Kidney tubule cell (primary cell): ENCODE measurements at places on chromosomes 16 and 17.

DNA sequence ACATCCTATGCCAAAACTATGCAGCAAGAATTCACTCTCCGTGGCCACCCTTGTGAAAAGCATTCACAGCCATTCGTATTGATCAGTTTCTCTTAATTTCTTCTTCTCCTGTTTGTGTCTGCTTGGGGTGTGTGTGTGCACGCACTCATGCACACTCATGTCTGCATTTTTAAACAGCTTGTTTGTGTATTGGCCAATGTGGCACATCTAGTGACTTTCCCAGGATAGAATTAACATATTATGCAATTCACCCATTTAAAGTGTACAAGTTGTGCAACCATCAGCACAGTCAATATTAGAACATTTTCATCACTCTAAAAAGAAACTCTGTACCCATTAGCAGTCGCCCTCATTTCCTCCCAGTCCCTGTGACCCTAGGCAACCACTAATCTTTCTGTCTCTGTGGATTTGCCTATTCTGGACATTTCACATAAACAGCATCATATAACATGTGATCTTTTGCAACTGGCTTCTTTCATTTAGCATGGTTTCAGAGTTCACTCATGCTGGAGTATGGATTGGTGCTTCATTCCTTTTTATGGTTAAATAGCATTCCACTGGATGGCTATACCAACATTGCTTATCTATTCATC is 20.1 kb downstream of the IRX3 start:
- no peak for DNase-seq

GRCh38 chr16:89550421-89551007 is 10.0 kb upstream of the RPL13 start:
- no peak for DNase-seq

GRCh38 chr16:15752717-15753488 is 102.9 kb downstream of the NDE1 start:
- no peak for DNase-seq

DNA sequence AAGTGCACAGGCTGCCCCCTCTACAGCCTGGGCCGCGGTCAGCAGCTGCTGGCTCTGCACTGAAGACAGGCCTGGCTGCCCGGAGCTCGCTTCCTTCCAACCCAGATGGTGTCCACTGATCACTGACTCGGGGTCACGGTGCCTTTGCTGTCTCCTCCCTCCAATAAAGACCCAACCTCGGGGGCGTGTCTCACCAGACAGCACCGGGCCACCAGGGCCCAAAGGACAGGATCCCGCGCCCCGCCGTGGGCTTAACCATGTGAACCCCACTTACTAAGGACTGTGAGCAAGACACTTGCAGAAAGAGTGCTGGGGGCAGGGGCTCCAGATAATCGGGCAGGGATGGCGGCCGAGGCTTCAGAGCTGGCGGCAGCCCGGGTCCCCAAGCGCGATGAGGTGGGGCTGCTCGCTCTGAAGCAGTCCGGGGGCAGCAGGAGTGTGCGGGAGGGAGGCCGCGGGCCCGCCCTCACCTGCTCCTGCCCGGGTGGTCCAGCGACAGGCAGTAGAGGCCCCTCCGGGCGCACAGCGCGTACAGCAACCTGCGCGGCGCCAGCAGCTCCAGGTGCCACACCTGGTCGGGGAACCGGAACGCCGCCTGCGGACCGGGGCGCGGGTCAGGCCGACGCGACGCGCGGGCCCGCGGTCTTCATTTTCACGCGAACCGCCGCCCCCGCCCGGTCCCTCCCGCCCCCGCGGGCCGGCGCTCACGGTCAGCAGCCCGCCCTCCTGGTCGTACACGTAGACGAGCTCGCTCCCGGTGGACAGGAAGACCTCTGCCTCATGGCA is 502 bp downstream of the FAAP100 start:
- DNase-seq = peak; percentile 43

GRCh38 chr16:85612801-85613603 is at the start of gene GSE1:
Gene GSE1 (plus strand): TSS chr16:85613322. CDS start chr16:85613392, 70 bp downstream.
- peak; percentile 97 for DNase-seq

DNA sequence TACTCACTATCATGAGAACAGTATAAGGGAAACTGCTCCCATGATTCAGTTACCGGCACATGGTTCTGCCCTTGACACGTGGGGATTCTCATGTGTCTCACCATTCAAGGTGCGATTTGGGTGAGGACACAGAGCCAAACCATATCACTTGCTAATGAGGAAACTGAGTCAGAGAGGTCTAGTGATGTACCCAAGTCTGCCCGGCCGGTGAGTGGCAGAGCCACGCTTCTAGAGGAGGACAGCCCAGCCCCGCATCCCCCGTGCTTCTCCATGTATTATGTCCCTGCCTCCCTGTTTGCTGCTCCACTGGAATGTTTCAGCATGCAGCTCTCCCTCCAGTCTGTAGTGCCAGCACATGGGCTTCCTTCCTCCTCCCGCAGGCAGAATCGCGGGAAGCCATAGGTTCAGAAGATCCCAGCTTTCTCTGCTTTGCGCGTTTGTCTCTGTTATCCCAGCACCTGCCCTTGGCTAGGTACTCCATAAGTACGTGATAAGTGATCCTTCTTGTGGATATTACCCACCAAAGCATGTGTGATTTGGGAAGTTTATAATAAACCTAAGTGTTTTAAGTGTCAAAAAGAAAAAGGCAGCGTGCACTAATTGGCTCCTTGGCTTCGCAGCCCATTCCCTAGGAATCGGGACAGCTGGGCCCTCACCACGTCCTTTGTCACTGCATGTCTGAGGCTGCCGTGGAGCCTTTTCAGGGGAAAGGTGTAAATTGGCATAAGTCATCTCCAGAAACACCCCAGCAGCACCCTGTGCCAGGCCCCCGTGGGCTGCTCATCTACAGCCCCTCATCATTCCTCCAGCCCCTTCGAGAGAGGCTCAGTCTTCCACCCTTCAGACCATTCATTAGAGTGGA is 103.8 kb downstream of the CLEC16A start:
- DNase-seq = no peak

DNA sequence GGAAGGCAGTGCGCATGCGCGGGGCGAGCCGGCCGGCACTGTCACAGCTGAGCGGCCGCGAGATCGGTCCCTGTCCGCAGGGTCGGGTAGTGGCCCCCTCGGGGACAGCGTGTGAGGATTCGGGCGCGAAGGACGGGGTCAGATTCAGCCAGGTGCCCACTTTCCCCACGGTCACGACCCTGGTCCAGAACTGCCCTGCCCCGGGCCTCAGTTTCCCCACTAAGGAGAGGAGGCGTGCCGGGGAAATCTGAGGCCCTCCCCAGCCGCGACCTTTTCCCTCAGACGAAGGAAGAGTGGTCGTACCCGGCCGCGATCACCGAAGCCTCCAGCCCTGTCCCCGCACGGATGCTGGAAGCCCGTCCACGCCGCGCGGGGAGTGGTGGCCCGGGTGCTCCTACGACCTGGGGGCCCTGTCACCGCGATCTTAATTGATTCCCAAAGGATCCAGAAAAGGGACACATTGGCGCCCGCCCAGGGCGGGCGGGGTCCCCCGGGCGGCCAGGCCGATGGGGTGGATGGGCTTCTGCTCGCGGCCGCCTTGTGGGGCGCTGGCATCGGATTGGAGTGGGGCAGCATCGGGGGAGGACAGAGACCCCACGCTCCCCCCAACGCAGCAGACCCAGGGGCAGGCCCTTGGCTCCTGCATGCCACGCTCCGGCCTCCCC is 57.7 kb downstream of the SRL start:
- DNase-seq = no peak

DNA sequence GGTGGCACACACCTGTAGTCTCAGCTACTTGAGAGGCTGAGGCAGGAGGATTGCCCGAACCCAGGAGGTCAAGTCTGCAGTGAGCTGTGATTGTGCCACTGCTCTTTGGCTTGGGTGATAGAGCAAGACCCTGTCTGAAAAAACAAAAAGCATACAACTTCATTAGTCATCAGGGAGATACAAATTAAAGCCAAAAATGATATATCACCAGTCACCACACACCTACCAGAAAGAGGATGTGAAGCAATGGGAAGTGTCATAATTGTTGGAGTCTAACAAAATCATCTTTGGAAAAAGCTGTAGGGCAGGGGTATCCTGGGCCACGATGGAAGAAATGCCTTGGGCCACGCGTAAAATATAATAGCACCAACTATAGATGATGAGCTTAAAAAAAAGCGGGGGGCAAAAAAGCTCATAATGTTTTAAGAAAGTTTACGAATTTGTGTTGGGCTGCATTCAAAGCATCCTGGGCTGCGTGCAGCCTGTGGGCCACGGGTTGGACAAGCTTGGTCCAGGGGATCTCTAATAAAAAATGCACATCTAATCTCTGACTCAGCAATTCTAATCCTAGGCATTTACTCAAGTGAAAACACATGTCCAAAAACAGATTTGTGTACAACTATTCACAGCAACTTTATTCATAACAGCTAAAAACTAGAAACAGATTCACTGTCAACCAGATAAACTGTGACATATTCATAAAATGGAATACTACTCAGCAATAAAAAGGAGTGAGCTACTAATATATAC is 65.9 kb downstream of the HIC1 start:
- DNase-seq = no peak

DNA sequence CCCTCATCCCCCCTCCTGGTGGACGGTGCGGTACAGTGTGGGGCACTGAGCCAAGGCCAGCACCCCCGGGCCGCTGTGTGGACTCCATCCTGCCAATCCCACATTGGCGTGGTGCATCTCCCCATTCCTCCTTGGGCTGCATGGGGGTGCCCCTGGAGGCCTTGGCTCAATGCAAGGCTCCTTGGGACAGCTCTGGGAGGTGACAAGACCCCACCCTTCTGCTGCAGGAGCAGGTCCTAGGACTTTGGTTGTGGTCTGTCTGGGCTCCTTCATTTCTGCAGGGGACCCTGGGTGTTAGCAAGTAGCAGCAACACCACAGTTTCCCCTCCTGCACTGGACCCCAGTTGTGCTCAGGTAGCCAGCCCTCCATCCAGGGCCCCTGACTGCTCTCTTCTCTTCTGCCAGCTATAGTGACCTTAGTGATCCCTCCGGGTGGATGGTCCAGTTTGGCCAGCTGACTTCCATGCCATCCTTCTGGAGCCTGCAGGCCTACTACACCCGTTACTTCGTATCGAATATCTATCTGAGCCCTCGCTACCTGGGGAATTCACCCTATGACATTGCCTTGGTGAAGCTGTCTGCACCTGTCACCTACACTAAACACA is 1.3 kb downstream of the PRSS21 start:
- no peak for DNase-seq

DNA sequence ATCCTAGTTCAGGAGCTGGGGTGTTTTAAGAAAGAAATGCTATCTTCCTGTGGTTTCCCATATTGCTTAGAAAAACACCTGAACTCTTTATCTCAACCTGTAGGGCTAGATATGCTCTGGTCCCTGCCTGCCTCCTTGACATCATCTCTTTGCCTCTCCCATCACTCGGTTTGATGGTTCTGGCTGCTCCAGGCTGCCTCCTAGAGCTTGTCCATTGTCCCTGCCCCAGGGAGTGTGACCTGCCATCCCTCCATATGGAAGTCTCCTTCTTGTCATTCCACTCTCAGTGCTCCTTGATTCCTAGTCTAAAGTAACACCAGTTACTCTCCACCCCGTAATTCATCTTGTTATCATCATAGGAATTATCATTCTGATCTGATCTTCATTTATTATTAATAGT is 369.0 kb upstream of the EEF2KMT start:
- DNase-seq = no peak

GRCh38 chr16:66551348-66551759 is 1.0 kb upstream of the CKLF start:
- peak; percentile 67 for DNase-seq

DNA sequence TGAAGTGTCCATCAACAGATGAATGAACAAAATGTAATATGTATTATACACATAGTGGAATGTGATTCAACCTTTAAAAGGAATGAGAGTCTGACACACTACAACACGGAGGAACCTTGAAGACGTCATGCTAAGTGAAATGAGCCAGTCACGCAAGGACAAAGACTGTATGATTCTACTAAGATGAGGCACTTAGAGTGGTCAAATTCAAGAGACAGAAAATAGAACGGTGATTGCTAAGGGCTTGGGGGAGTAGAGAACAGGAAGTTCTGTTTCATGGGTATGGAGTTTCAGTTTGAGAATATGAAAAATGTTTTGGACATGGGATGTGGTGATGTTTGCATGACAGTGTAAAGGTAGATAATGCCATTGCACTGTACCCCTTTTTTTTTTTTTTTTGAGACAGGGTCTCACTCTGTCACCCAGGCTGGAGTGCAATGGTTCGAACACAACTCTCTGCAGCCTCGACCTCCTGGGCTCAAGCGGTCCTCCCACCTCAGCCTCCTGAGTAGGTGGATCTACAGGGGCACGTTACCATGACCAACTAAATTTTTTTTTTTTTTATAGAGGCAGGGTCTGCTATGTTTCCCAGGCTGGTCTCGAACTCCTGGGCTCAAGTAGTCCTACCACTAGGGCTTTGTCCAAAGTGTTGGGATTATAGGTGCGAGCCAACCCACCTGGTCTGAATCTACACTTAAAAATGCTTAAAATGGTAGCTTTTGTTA is 2.9 kb upstream of the CCDC102A start:
- no peak for DNase-seq

GRCh38 chr17:68344701-68345136 is 53.4 kb downstream of the ARSG start:
- DNase-seq = no peak

- no peak for DNase-seq
Measured at GRCh38 chr16:86225905-86226371, 284.4 kb upstream of the FOXF1 start.

GRCh38 chr17:50547035-50547735 is at the start of gene SPATA20:
Gene SPATA20 (plus strand): TSS chr17:50547174. CDS start chr17:50547209, 35 bp downstream.
- DNase-seq = peak; percentile 91

- DNase-seq = no peak
Measured at GRCh38 chr16:12626411-12626810, 177.3 kb downstream of the CPPED1 start.

DNA sequence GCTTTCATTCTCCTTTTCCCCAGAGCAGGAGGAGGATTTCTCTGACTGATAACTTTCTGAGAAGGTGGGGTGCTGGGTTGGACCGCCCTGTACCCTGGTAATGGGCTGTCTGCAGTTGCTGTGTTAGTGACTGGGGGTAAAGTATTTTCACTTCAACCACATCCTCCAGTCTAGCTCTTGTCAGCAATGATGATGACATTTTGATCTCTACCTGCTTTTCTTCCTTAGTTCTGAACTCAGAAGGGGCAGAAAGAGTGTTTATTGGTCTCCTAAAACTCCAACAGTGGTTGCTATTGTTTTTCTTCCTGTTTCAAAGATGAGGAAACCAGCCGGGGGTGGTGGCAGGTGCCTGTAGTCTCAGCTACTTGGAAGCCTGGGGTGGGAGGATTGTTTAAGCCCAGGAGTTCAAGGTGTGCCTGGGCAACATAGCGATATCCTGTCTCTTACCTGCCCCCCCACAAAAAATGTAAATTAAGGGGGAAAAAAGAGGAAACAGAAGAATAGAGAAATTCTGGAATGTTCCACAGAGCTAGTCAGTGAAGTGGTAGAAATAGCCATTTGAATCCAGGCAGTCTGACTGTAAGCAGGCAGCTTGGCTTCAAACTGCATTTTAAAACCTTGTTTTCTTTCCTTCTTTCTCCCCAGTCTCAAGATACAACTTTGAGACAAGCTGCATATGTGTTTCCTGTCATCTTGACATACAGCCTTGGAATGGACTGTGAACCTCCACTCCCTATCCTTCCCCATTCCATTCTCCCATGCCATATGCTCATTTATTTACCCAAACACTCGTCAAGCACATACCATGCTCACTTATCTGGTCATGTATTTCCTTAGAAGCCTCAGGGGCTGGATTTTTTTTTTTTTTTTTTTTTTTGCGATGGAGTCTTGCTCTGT is 3.3 kb upstream of the N4BP1 start:
- peak; percentile 55 for DNase-seq

- DNase-seq = no peak
Measured at GRCh38 chr16:89847940-89848297, 19.6 kb downstream of the SPIRE2 start.
